ENCODE measurements at places on chromosomes 12 and 14.
A peak's percentile ranks its signal among the peaks of the same experiment; 100 is the strongest.

- no peak for DNase-seq
Observed at GRCh38 chr12:81596558-81596957, 162.6 kb downstream of the PPFIA2 start.

DNA sequence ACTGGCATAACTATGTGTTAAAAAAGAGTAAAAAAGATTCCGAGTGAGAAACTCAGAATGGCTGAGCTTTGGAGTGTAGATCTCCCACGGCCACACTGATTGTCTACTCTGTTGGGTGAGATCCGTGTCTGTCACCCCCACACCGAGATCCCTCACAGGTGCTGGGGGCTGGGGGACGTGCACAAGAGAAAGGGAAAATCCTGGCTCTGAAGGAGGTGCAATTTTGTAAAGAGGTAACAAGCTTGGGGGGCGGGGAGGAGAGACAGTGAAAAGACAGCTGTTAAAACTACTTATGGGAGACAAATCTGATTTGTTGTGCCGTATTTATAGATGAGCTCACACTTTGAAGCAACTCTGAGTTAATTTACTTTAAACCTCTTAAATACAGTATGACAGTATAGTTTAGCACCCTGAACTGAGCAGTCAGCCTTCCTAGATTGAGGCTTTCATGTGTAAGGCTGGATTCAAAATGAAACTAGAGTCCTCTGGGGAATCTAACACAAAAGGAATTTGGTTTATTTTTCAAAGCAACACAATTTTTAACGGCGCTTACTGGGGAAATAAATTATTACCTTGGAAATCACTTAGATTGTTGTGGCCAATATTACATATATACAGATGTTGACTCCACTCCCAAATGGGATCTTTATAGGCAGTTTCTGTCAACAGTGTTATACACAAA lies 167.4 kb upstream of the RGS6 start:
- no peak for DNase-seq

DNA sequence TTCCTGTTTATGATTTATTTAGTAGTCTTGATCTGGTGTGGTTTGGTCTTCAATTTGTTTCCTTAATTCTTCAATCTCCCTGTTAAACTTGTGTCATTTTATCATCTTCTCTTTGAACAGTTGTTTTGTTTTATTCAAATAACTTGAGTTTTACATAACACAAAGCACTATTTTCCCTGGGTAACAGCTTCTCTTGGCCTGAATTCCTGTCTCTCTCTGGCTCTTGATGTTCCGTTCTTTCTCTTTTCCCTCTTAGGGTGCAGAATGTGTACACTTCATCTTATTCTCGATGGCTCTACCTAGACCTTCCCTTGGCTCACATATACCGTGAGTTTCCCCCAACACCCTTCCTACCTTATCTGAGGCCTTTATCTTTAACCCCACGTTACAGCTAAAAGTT lies 36.8 kb upstream of the VPS33A start:
- no peak for DNase-seq

DNA sequence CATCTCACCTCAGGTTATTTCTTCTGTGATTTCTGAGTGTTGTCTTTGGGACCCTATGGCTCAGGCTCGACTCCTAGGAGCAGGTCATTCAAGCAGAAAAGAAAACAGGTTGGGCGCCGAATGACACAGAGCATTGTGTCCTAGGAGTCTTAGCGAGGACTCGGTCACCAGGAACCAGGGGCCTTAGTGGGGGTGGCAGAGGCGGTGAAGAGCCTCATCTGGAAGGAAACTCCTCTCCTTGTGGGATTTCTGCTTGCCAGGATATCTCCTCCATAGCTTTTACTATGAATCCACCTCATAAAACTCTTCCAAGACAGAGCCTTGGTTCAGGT lies 630 bp downstream of the PLEKHH1 start:
- no peak for DNase-seq

GRCh38 chr14:23883684-23884540 lies 69.7 kb upstream of the DHRS4 start:
- no peak for DNase-seq

GRCh38 chr14:90382491-90383125 lies 14.2 kb upstream of the CALM1 start:
- no peak for DNase-seq

- DNase-seq, result no peak
Observed at GRCh38 chr12:54716261-54716660, 68.1 kb upstream of the DCD start.

DNA sequence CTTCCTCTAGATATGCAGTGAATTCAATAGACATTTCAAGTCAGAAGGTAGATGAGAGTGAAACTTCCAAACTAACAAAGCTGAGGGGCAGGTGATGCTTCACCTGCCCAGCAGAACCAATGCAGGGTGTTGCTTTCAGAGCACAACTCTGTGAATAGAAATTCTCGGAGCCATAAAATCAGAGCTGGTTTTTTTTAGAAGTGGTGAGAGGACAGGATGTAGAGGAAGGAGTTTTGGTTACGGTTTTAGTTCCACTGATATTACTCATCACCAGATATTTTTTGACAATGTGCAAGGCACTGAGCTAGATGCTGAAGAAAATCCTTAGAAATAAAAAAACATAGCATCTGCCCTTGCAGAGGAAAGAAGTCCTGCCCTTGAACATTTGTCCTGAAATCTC lies 62.2 kb downstream of the BMP4 start:
- no peak for DNase-seq

- DNase-seq, result no peak
Observed at GRCh38 chr12:20429852-20430251, 61.5 kb downstream of the PDE3A start.

GRCh38 chr14:37036669-37037341 lies 135.6 kb downstream of the SLC25A21 start:
- no peak for DNase-seq

DNA sequence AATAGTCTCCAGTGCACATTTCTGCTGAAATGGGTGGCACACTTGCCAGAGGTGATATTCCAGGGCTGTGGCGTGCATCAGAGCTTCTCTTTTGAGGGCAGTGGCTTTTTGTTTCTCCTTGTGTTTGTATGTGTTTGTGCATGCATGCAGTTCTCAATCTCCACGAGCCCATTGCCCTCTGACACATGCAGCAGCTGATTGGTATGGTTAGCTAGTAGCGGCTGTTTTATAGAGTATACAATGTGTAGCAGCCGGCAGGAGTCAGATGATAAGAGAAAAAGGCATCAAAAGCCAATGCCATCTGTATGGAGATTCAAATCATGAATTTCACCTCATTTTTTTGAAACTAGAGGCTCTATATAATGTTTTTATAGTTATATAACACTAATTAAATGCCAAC lies 616.9 kb upstream of the STXBP6 start:
- DNase-seq, result no peak

DNA sequence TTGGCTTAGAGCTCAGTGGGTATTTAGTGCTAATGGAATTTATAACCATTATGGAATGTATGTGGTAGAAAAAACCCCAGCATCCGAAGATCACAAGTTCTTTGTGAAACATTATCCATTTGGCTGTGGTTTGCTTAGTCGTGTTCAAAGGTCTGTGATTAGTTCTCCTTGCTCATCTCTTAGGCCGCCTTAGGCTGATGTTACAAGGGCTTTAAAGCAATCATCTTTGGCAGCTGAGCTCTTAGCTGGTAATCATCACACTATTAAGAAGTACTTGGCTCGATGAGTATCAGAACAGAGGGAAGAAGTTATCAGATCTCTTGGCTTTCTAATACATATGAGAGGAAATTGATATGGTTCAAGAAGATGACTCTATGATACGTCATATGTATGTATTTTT lies 124.1 kb upstream of the E2F7 start:
- DNase-seq, result no peak

DNA sequence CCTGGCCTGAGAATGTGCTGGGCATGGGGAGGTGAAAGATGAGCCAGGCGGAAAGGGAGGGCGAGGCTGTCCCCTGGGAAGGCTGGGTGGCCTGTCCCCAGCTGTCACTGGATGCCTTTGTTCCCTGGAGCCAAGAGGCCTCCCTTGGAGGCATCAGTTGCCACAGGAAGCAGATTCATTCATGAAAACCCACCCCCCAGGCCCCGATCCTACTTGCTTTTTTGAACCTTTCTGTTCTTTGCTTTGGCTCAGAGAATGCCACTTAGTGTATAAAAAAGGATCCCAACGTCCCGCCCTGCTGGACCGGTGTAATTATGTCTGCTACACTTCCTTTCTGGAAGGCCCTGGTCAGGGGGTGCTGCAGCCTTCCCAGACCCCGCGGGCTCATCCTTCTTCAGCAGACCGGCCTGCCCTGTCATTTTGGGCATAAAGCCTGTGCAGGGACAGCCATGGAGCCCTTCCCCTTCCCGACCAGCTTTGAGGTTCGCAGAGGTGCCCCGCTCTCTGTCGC lies 220.2 kb downstream of the SLC41A2 start:
- no peak for DNase-seq

- no peak for DNase-seq
Observed at GRCh38 chr12:125981610-125982253, 916.5 kb downstream of the AACS start.

- DNase-seq, result no peak
Observed at GRCh38 chr12:111169456-111169855, 199.4 kb downstream of the PHETA1 start.

DNA sequence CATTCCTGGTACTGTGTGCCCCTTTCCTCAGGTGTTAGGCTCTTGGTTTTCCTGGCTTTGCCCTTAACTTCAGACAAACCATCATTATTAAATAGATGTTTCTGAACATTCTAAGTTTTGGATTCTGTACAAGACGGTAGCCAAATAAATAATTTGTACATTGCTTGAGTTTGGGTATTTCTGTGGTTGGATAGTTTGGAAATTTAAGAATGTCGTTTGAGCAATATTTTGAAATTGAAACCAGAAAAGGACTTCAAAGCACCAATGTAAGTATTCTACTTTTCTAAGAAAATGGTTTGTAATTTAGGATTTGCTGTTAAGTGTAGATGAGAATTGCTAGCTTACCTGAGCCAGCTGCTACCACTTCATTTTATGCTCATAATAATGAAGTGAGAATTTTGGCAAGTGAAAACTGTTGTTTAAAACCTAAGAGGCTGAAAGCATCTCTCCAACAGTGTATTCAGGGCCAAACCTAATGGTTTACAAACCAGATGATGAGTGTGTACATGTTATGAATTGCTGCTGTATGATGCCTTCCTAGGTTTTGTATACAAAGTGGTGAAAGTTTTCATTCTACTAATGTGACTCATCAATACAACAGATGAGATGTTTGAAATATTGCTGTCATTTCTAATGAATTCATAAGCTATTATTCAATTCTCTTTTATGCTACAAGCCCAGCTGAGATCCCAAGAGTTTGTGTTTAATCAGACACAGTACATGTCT lies 181.5 kb upstream of the PRKD1 start:
- no peak for DNase-seq

GRCh38 chr12:105423921-105424320 lies 93.4 kb downstream of the C12orf75 start:
- no peak for DNase-seq

DNA sequence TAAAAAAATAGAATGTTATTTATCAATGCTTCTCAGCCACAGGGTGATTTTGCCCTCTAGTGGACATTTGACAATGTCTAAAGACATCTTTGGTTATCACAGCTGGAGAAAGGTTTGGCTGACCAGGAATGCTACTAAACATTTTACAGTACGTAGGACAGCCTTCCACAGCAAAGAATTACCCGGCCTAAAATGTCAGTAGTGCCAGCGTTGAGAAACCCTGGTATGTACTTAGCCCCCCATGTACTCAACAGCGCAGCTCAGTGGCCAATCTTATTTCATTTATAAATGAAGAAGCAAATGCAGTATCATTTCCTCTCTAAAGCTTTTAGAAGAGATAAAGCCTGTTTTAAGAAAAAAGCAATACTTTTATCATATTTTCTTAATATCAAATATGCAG lies 5.8 kb downstream of the MARK3 start:
- DNase-seq, result no peak

DNA sequence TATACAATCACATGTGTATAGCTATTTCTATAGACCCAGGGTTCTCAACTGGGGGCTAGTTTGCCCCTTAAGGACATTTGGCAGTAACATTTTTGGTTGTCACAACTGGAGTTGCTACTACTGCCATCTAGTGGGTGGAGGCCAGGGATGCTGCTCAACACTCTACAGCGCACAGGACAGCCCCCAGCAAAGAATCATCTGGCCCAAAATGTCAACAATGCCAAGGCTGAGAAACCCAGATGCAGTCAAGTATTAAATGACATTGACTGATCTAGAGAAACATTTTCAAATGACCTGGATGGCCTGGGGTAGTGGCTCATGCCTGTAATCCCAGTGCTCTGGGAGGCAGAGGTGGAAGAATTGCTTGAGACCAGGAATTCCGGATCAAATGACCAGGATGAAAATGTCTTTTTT lies 5.8 kb downstream of the WSB2 start:
- DNase-seq, result peak; percentile 72

- no peak for DNase-seq
Observed at GRCh38 chr14:61190341-61190740, 90.8 kb downstream of the TMEM30B start.

- DNase-seq, result no peak
Observed at GRCh38 chr14:71551291-71551950, 380.8 kb upstream of the RGS6 start.

DNA sequence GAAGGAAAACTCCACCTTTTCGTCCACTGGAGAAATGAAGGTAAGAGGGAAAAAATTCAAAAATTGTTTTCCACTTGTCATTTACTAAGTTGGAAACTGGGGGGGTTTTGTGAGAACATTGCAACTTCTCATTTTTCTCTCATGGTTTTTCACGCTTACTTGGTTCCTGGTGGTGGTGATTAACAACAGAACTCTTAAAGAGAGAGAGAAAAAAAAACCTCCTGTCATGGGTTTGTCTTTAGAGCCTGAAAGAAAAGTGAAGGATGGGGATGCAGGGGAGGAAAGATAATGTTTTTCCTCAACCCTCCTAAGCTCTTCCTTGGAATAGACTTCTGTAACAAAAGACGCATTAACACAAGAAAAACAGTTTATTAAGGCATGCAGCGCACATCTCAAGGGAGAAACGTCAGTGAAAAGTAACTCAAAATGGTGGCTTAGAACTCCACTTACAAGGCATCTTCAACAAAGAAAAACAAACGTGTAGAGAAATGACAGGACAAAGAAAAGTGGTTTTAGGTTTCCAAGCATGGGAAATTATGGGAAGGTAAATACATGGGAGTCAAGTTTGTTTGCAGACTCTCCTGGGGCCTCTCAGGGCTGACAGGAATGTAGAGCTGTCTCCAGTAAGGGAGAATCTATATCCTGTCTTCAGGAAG lies 81.9 kb upstream of the ATF7IP start:
- no peak for DNase-seq
